ENCODE measurements at places on chromosomes 7 and 10.

GRCh38 chr10:13717936-13718772 lies 131.4 kb downstream of the PRPF18 start:
- DNase-seq = no peak

DNA sequence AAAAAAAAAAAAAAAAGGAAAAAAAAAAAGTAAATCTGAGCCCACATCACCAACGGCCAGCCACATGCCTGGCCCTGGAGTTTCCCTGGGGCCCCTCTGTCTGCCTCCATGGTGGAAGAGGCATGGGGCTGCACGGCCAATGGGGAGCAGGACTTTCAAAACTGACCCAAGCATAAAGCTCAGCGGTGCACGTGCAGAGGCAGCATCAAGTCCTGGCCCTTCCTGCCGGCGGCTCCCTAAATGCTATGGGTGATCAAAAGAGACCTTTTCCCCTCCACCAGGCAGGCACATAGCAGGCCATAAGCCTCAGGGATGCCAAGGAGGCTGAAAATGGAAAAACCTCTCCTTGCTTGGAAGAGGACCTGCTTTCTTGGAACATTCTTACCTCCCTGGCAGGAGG lies 94.3 kb downstream of the OAT start:
- no peak for DNase-seq

- no peak for DNase-seq
These were observed 140.1 kb upstream of the UNC5B start for GRCh38 chr10:71072131-71072822.

DNA sequence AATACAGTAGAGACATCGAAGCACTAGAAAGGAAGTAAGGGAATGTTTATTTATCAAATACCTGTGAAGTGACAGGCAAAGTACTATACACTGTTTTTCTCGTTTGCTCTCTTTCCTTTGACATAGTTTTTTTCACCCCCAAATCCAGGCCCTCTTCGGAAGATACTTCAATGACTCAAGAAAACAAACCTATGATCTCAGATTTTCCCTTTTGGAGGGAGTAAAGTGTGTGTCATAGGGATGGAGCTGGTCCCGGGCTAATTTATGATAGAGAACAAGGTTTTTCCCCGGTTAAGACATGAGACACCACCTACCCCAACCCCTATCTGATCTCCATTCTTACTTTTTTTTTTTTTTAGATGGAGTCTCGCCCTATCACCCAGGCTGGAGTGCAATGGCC lies 61.7 kb downstream of the MAP3K8 start:
- no peak for DNase-seq

GRCh38 chr10:92729886-92730285 lies 40.1 kb downstream of the HHEX start:
- DNase-seq = no peak

DNA sequence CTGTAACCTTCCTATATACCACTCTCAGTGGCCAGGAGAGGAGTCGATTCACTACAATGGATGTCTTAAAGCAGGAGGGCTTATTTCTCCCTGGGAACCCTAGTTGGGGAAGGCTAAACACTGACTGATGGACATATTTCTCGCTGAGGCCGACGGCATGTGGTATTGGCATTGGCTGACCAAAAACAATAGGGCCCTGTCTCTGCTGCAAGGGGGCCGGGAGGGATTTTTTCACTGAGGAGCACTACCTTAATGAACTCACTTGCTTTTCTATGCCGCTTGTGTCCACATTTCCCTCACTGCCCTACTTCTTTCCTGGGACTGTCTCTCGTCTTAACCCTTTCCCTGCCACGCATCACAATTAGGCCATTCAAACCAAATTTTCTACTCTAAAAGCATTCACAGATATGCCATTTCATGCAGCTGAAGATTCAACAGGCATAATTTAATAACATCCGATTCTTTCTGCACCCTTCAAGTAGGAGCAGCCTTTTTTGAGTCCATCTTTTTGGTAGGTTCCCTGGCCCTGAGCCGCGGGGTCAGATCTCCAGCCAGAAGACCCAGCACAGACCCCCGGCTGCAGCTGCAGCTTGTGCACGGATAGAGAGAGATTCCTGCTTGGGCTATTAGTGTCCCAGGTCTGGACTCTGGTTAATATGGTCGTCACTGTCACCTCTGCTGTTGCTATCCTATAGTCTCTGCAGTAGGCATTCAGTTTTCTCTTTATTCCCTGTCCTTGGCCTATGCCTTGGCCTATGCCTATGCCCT lies 118.7 kb downstream of the HIPK2 start:
- no peak for DNase-seq

- no peak for DNase-seq
These were observed 48.9 kb upstream of the IGFBP3 start for GRCh38 chr7:45969940-45970339.
